ENCODE measurements at places on chromosomes 12 and 14.
A peak's percentile ranks its signal among the peaks of the same experiment; 100 is the strongest.

- peak; percentile 89 for DNase-seq
These were observed 7.7 kb upstream of the LTBP2 start for GRCh38 chr14:74619672-74620131.

DNA sequence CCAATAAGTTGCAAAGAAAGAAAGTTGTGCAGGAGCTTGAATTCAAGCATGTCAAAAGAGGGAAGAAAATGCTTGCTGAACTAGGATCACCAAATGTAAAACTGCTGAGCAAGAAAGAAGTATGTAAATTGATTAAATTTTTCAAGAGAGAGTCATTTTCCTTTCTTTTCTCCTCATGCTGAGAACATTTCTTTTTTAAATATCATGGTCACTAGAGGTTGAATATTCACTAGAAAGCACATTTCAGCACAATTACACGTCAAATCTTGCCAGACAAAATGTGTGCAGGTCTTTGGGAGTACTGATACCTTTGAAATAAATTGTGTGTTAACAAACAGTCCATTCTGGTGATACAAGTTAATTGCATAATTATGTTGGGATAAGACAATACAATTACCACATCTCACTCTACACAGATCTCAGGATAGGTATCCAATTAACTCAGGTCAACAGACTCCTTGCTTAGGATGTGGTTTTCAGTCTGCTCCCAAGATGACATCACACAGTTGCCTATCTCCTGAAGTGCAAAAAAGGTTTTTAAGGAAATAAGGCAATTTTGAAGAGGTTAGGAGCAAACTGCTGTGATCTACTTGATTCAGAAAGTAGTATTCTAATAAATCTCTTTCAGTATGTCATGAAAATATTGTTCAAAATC lies 862.2 kb downstream of the RPS29 start:
- no peak for DNase-seq

DNA sequence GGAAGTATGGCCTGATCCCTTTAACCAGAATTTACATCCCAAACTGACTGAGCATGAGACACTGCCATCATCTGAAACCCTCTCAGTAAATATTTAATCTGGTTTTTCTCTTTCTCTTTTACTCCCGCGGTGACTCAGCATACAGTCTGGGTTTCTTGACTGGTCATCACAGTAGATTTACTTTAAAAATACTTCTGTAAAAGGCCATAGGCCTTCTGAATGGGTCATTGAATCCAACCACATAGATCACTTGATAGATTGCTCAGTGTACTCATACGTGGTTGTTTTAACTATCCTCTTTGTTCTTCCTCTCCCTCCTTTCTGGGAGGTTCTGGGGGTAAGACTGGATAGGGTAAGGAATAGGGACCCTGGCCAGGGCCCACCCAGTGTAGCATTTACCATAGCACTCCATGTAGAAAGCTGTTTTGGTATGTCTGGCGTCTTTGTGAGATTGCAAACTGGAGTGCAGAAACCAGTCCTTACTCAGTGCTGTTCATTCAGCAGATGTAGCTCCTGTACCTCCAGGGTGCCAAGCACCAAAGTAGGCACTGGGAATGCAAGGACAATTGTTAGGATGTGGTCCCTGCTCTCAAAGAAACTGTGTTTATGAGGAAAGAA lies 165.7 kb downstream of the SRGAP1 start:
- peak; percentile 40 for DNase-seq

GRCh38 chr12:45575417-45575816 lies 154.1 kb upstream of the ARID2 start:
- no peak for DNase-seq

DNA sequence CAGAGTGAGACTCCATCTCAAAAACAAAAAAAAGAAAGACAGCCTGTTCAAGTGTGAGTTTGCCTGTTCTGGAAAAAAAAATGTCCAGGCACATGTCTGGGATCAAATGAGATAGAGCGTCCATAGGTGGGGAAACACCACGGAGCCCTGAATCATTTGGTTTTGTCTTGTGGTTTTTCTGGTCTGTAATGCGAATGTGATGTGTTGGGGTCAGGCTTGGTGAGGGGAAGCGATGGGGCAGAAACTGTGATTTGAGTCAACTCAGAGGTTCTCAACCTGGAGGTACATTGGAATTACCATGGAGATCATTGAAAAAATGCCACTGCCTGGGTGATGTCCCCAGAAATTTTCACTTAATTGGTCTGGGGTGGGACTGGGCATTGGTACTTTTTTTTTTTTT lies 183.9 kb upstream of the PWP1 start:
- DNase-seq, result no peak

DNA sequence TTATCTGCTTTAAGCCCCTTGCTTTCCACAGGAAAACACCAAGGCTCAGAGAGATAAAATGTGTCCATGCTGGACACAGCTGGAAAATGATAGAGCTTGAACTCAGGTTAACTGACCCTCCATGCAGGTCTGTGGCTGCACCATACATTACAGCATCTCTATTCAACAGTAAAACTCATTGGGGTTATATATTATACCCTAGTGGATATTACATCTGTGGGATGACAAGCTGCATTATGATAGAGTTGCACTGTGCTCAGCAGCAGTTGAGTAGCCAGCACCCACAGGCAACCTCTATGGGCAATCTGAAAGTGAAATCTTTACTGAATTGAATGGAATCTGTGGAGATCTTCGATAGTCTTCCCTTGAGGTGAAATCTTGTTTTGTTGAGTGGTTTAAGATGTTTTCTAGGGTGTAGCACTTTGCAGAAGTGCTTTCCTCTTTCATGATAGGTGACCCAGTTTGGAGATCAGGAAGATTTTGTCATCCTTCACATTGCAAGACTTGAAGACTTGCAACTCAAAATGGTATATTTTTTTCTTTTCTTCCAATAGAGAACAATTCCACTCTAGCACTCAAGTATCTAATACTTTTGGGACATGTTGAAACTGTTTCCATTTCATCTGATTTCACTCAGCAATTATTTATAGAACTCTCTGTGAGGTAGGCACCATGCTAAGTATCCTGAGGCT lies 389.2 kb downstream of the RAD51B start:
- no peak for DNase-seq

DNA sequence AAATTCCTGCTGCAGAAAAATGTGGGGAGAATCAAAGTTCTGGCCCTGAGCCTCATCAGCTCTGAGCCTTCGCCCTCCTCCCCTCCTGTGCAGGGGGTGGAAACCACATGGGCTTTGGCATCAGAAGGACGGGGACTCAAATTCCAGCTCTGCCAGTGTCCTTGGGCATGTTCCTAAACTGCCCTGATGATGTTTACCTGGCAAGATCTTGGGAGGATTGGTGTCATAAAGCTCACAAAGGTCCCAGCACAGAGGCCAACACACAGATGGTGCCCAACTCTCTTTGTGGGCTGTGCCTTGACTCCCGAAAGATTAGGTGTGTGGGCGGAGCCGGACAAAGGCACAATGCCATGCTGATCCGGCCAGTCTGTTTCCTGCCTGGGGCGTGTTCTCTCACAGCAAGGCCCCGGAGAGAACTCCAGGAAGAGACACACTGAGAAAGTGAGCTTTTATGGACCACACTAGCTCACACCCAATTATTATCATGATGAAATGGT lies 20.5 kb upstream of the CLMN start:
- no peak for DNase-seq

GRCh38 chr14:92236243-92236900 lies 86.6 kb upstream of the SLC24A4 start:
- no peak for DNase-seq

DNA sequence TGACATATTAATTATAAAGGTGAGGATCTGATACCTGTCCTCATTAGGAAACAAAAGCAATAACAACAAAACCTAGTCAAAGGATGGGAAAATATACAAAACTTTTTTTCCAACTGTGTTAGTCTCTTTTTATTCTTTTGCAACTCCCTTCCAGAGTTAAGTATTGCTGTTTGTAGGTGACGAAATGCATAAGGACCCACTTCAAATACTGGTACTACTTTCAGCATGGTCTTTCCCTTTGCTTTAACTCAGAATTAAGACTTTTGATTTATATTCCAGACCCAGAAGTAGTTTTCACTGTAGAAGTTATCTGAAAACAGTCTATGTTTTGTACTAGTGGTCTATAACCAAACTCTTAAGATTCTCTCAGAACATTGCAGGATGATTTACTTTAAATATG lies 34.1 kb upstream of the ABCC9 start:
- DNase-seq, result no peak

- DNase-seq, result no peak
These were observed 186.6 kb upstream of the OTX2 start for GRCh38 chr14:56996721-56997399.

DNA sequence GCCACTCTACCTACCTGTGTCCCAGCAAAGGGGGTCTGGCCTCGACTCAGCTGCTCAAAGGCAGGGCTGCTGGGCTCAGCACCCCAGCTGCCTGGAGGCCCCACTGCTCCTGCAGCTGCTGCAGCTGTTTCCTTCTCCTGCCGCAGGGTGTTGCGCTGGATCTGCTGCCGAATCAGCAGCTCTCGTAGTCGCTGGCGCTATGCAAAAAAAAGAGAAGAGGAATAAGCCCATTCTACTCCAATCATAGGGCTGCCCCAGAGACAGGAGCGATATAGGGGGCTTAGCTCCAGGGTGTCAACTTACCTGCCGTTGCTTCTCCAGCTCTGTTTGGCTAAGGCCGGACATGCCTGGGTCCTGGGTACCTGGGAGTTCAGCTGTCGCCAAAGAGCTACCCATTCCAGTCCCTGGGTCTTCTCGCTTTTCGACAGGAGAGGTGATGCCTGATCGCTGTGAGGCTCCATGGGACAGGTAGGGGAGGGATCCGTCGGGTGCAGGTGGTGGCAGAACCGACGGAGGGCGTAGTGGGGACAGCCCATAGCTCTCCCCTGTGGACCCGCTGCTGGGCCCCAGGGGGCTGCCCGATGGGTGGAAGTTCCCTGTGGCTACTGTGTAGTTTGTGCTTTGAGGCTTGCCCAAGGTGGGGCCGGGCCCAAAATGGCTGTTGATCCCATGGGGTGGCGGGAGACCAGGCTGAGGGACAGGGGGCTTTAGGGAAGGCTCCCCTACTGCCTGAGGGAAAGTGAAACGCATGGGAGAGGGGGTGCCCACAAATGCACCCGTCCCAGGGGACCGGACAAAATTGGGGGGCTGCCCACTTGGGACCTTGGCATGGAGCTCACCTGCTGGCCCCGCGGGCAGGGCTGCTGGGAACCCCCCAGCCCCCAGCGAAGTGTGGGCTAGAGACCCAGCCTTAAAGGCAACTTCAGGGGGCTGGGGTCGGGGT lies 20.9 kb downstream of the KMT2D start:
- DNase-seq, result no peak

- DNase-seq, result no peak
These were observed 27.4 kb upstream of the TSPAN9 start for GRCh38 chr12:3049611-3050249.

GRCh38 chr12:57190037-57190436 lies 26.6 kb upstream of the NXPH4 start:
- DNase-seq, result no peak

- no peak for DNase-seq
These were observed 23.5 kb downstream of the CALCOCO1 start for GRCh38 chr12:53703756-53704155.

- DNase-seq, result no peak
These were observed 133.3 kb upstream of the SLCO1C1 start for GRCh38 chr12:20561871-20562270.

- DNase-seq, result no peak
These were observed 11.3 kb downstream of the C14orf132 start for GRCh38 chr14:96050482-96050881.

GRCh38 chr12:93121729-93122488 lies 192.8 kb upstream of the EEA1 start:
- no peak for DNase-seq

DNA sequence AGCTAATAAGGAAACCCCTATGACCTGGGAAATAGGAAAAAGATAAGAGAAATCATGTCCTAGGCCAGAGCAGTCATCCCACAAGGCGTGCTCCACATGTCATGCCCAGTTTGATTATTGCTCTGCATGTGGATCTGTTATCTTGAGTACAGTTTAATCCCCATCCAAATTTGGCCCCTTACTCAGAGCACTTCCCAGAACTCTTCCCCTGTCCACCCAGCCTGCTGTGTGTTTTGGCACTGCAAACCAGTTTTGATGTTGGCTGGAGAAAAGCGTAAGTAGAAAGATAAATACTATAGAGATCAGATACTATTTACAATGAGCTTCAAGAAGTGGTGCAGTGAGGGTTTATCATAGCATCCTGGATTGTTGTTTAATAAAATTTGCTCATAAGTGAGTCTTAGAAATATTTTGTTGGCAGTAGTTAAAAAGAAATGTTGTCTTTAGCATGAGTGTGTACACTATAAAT lies 83.8 kb downstream of the PTPRB start:
- DNase-seq, result no peak

- no peak for DNase-seq
These were observed 40.4 kb downstream of the CAPS2 start for GRCh38 chr12:75289753-75290152.

DNA sequence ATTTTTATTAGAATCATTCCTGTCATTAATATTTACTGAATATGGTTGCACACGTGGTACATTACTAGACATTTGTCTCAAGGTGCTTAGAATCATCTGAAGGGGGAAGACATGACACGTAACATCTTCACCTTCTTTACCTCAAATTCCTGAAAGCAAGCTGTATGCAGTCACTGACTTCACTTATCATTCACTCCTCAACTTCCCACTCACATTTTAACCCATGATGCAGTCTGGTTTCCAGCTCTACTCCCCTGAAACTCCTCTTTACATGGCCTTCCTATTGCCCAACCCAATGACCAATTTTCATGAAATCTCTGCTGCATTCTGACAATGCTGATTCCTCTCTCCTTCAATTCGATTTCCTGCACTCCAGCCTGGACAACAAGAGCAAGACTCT lies 5.8 kb upstream of the PSMC6 start:
- no peak for DNase-seq

GRCh38 chr14:91067186-91067585 lies 6.7 kb upstream of the RPS6KA5 start:
- DNase-seq, result no peak

DNA sequence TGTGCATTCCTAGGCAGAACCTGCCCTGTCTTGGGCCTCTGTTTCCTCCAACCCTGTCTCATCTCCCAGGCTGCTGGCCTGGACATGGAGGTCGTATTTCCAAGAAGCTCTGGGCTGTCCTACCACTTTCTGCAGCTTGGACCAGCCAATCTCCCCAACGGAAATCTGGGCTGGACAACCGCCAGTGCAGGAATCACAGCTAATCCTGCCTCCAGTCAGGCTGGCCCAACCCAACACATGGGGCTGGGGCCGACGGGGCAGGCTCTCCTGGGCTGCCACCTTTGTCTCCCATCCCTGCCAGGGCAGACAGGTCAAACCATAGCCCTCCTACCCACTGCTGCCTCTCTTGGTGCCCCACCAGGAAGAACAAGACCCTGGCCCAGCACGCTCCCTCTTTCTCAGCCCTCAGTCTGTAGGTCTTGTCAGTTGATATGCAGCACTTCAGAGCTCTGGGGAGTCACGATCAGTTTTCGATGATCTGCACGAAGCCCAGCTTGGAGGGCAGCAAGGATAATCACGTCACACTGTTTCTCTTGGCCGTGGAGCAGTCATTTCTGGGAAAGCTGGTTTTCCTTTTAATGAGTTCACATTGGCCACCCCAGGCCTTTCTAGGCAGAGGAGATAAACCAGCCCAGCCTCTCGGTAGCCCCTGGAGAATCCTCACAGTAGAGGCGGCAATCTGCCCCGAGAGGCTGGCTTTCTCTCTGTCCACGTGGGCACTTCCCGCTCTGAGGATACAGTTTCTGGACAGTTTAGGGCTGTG lies 195.2 kb upstream of the PRMT8 start:
- DNase-seq, result peak; percentile 59
